ENCODE measurements at places on chromosomes 5 and 9.
A peak's percentile ranks its signal among the peaks of the same experiment; 100 is the strongest.

- peak; percentile 43 for DNase-seq
Observed at GRCh38 chr5:132011622-132012343, at the start of gene ACSL6. TSS of gene ACSL6 (minus strand) at chr5:132011658. CDS start at chr5:132011553, 105 bp downstream.

GRCh38 chr5:86115164-86115563, 502.6 kb upstream of the COX7C start:
- DNase-seq = no peak

- no peak for DNase-seq
Observed at GRCh38 chr5:157506066-157506590, 46.1 kb downstream of the NIPAL4 start.

- DNase-seq = no peak
Observed at GRCh38 chr5:6492934-6493333, 44.3 kb downstream of the UBE2QL1 start.

Measured in trophoblast cell (in vitro differentiated cells and primary cell).